Epithelial cell of esophagus (primary cell): ENCODE measurements at places on chromosomes 12 and 14.
A peak's percentile ranks its signal among the peaks of the same experiment; 100 is the strongest.

DNA sequence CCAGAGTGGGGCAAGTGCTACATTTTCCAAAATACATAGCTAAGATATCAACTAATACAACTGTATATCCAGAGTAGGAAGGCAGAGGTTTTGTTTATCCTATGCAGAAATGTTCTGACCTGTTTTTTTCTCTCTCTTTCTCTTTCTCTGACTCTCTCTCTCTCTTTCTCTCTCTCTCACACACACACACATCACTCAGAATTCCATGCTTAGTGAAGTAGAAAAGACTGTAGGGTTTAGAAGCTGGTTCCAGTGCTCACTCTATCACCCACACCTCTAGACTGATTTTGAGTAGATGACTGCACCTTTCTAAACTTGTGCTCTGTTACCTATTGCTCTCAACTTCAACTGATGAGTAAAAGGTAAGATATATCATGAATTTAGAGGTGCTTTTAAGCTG is 356.7 kb downstream of the LRIG3 start:
- DNase-seq = no peak

DNA sequence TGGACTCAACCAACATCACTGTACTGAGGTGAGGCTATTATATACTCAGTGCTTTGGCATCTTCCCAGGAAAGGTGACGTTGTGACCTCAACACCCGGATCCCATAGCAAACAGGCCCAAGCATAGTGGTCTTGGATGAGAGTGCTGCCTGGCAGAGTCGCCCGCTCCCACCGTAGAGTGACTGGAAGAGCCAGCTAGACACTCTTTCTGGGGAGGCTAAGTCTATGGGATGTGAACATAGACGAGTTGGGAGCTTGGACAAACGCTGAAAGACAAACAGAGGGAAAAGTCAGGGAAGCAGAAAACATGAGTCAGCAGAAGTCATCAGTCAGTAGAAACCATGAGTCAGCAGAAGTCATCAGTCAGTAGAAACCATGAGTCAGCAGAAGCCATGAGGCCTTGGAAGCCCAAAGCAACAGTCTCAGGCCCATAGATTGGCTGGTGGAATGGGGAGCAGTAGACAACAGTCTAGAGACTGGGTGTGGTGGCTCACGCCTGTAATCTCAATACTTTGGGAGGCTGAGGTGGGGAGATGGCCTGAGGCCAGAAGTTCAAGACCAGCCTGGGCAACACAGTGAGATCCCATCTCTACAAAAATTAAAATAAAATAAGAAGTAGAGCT is 66.4 kb upstream of the MAP1LC3B2 start:
- DNase-seq = peak; percentile 86

DNA sequence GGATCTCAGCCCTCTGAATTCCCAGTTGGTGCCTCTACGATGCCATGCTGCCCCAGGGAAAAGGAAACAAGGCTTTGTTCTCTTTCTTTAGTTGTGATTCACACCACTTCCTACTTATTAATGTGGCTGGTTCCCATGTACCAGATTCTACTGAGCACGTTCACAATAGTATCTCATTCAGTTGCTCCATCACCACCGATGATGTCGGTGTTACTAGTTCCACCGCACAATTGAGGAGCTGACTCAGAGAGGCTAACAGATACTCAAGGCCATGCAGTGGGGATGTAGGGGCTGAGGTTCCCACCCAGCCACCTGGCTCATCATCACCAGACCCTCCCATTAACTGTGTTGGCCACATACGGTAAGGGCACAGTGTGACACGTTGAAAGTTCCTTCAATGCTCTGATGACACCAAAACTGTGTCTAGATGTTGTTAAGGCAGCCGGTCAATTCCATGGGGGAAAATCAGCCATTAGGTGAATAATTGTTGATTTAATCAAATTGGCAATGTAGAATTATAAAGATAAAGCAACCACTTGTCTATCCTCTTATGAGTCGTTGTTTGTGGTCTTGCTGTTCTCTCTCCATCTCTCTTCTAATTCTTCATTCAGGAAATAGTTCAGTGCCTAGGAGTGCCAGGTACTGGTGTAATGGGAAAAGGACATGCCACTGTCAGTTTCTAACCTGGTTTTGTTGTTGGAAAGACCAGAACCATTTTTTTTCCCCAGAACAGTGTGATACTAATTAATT is 244.2 kb upstream of the CRY1 start:
- DNase-seq = peak; percentile 95

DNA sequence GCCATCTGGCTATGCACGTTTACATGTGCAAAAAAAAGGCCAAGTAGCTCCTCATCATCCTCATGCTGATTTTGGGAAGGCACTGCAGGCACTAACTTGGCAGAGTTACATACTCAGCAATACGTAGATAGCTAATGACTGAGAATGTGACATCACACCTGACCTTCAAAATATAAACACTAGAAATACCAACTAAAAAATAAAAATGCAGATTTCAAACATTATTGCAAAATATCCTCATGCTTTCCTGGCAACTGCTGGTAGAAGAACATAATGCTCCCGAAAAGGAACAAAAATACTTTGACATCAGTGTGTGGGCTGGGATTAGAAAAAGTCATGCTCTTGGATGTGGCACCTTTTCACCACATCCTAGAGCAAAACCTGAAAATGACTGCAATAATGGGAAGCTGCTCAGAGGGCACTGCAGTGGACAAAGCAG is 153.2 kb upstream of the ABCD2 start:
- no peak for DNase-seq

- DNase-seq = peak; percentile 74
These were observed at the start of gene C12orf42 for GRCh38 chr12:103495469-103496456. Gene C12orf42, minus strand, starts transcription at chr12:103495968. Its CDS starts 17,542 bp downstream, at chr12:103478426.
